ENCODE measurements at places on chromosomes 3 and 15.
A peak's percentile ranks its signal among the peaks of the same experiment; 100 is the strongest.

DNA sequence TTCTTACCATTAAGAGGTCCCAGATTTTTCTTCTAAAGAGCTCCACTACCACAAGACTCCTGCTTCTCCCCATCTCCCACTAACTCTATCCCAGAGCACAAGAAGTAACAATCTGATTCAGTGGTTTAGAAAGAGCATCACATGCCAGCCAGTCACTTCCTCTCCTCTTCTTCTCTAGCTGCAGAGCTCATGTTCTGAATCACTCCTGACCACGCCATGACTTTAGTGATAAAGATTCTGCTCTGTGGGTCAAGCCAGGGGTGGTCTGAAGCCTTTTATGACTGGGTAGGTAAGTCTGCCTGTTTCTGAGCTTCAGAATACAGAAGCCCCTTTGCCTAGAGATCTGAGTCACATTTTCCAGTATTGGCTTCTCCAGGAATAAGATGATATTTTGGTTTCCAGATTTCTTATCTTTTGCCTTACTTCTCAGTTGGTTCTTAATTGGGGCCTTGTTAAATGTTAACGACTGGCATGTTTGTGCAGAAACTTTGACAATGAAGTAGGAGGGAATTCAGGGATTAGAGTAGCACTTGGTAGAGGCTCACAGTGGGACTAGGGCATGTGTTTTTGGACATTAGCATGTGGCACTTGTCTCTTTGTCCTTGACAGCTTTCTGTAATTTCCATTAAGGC is 27.6 kb upstream of the ADAMTSL3 start:
- no peak for DNase-seq

GRCh38 chr15:36688310-36689011 is 109.0 kb downstream of the CDIN1 start:
- DNase-seq: no peak

- no peak for DNase-seq
These were observed 20.5 kb upstream of the MINDY4B start for GRCh38 chr3:150925751-150926201.

DNA sequence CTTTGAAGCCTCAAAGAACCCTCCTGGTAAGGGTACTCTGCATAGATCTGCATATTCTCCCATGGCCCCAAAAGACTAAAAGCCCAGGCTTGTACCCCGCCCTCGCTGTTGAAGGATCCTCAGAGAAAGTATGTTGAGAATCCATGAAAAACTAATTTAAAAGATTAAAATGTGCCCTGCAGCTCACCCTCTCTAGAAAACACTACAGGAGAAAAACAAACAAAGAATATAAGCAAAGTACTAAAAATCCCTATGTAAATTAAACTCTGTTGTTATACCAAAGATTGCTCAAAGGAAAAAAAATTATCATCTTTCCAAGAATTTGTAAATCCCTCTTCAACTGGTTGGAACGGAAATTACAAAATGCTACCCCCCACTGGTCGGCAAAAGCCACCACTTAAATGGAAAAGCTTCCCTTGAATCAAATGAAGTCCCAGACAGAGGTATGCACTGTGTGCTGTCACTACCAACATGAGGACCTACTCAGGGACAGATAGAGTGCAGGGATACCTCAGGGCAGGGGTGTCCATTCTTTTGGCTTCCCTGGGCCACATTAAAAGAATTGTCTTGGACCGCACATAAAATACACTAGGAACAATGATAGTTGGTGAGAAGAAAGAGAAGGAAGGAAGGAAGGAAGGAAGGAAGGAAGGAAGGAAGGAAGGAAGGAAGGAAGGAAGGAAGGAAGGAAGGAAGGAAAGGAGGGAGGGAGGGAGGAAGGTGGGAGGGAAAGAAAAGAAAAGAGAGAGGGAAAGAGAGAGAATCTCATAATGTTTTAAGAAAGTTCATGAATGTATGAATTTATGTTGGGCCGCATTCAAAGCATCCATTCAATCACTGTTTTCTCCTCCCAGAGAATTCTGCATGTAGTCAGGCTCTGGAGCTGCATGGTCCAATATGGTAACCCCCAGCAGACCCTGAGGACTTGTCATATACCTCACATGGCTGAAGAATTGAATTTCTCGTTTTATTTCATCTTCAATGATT is 88.1 kb downstream of the MAGI1 start:
- DNase-seq: no peak

GRCh38 chr3:70176224-70176623 is 136.2 kb downstream of the MDFIC2 start:
- no peak for DNase-seq

GRCh38 chr3:197309528-197310361 is 11.3 kb upstream of the DLG1 start:
- no peak for DNase-seq

DNA sequence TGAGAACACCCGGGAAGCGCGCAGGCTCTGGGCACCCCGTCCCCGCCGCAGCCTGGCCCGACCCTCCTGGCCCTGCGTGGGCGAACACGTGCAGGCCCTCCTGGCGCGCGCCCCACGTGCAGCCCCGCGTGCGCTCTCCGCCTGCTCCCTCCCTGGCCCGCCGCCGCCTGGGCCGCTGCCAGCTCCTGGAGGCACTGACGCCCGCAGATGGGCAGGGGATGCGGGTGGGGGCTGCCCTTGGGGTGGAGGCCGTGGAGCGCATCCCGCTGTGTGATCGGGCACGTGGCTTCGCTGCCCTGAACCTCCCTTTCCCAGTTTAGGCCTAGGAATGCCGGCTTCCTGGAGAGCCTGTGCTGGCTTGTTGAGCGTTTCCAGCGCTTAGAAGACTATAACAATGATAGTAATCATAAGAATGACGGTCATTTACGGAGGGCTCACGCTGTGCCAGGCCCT is 104.6 kb upstream of the SLC6A6 start:
- DNase-seq: no peak

DNA sequence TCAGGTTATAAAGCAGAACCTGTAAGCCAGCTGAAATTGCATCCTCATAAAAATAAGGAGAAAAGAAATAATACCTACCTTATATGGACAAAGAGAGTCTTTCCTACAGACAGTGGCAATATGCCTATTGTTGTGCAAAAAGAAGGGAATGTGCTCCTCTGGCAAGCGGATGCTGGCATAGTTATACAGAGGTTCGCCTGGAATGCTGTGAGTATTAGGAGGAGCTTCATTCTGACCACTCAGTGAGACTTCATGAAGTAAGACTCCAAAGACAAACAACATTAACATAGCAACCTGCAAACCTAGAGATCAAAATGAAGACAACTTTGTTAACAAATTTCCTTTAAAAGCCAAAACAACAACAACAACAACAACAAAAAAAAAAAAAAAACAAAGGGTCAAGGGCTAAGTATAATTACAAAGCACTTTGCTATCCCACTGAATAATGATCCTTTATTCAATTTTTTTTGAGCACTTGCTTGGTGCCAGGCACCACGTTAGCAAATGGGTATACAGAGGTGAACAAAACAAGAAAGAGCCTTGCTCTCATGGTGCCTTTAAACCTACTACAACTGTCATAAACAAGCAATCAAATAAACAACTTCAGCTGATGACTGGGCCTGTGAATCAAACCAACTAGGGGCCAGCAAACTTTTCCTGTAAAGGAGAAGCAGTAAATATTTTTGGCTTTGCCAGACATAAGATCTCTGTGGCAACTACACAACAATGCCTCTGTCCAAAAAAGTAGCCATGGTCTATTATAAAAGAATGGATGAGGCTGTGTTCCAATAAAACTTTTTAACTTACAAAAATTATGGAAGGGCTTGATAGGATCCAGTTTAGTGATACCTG is 3.7 kb downstream of the EOGT start:
- no peak for DNase-seq

GRCh38 chr3:86152620-86153019 is 838.3 kb downstream of the VGLL3 start:
- no peak for DNase-seq

- no peak for DNase-seq
These were observed 23.9 kb upstream of the HEG1 start for GRCh38 chr3:125079675-125080045.

GRCh38 chr3:133884054-133884886 is 11.4 kb downstream of the RAB6B start:
- DNase-seq: peak; percentile 47

- DNase-seq: no peak
These were observed 603.0 kb upstream of the ROBO2 start for GRCh38 chr3:76436894-76437293.

- DNase-seq: no peak
These were observed 30.9 kb upstream of the TLE3 start for GRCh38 chr15:70128414-70129140.

DNA sequence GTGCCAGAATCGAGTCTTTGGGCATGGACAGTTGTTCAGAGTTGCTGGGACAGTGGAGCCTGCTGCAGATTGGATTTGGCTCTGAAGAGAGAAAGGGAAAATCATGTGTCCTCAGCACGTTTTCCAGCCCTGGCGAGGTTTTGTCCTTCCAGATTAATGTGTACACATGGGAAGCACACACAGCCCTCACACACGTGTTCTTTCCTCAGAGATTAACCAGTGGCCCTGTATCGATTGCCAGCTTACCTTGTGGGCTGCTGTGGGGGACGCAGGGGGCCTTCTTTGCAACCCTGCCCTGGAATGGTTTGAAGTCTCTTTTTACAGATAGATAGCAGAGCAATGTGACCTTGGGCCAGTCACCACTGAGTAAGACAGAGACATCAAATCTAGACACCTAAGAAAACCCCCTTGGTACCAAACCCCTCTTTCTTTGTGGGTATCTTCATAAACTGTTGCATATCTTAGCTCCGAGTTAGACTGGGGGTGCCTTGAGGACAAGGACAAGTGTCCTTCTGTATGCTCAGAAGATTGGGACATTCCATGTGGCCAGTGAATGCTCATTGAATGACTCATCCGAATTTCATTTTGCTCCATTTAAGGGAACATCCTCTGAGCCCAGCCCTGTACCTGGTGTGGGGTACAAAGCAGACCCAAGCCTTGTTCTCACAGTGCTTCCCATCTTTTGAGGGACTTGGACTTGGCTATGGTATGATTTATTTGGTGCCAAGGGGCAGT is 48.0 kb downstream of the SMAD6 start:
- no peak for DNase-seq

GRCh38 chr3:121642601-121643314 is 17.9 kb downstream of the HCLS1 start:
- no peak for DNase-seq

GRCh38 chr15:39230205-39230907 is 350.5 kb upstream of the THBS1 start:
- DNase-seq: no peak

- DNase-seq: no peak
These were observed 57.3 kb upstream of the ROPN1 start for GRCh38 chr3:124048967-124049798.

DNA sequence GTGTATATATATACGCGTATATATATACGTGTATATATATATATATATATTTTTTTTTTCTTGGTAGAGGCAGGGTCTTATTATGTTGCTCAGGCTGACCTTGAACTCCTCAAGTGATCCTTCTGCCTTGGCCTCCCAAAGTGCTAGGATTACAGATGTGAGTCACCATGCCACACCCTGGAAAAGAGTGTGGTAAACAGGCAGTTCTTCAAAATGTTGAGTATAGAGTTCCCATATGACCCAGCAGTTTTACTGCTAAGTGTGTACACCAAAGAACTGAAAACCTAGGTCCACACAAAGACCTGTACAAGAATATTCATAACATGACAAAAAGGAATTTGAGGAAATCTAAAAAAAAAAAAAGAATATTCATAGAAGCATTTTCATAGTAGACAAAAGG is 71.8 kb upstream of the GCNT3 start:
- DNase-seq: no peak

- DNase-seq: no peak
These were observed 9.4 kb upstream of the P2RY1 start for GRCh38 chr3:152825566-152825965.

- no peak for DNase-seq
These were observed 30.1 kb downstream of the BOC start for GRCh38 chr3:113241292-113242095.

DNA sequence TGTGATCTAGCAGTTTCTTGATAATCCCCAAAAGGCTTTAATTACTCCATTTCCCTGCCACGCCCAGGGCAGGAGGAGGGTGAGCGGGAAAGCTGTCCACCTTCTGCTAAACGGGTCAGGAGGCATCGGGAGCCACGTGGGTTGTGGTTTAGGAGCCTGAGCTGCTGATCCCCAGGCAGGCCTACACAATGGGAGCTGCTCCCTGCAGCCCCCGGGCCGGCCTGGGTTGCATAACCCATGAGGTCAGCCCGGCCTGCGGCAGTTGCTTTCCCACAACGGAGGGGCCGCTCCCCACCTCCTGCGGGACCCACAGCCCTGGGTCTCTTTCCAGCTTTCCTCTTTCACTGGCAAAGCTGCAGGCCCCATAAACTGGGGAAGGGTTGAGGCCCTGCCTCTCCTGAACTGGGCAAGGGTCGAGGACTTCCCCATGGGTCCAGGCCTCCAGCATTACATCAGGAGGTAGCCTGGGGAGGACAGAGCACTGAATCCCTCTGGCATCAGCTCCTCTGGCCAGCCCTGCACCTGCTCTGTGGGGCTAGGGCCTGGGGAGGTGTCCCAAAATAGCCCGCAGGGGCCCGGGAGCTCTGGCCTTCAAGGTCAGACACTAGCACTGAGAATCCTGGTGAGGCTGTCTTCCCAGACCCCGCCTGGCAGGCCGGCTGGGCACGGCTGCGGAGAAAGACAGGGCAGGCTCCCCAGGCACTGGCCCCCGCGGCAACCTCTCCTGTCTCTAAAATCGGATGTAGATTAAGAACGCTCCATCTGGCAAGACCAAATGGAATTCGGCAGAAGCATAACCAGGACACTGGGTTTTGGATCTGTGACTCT is 47.3 kb downstream of the ZDHHC19 start:
- no peak for DNase-seq

GRCh38 chr15:73338058-73338457 is 30.7 kb downstream of the HCN4 start:
- no peak for DNase-seq

DNA sequence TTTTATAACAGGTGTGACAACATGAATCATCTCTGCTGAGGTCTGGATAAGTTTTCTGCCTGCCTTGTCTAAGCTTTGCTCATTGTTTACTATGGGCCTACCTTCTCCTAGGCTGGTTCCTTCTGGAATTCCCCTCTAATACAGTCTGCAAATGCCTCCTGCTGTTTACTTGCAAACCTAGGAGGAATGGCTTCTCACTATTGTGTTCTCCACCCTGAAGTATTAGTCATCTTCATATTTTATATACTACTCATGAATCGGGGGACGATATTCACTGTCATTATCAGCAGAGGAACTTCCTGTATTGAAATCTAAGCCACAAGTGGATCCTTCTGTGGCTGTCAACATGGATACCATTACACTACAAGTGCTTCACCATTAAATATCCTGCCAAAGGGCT is 154.8 kb downstream of the PLCL2 start:
- DNase-seq: no peak

GRCh38 chr15:93048759-93049161 is 40.3 kb downstream of the RGMA start:
- DNase-seq: no peak

GRCh38 chr15:23589012-23589411 is 23.5 kb downstream of the MKRN3 start:
- no peak for DNase-seq

- DNase-seq: no peak
These were observed 38.6 kb downstream of the PDZRN3 start for GRCh38 chr3:73586190-73586589.

DNA sequence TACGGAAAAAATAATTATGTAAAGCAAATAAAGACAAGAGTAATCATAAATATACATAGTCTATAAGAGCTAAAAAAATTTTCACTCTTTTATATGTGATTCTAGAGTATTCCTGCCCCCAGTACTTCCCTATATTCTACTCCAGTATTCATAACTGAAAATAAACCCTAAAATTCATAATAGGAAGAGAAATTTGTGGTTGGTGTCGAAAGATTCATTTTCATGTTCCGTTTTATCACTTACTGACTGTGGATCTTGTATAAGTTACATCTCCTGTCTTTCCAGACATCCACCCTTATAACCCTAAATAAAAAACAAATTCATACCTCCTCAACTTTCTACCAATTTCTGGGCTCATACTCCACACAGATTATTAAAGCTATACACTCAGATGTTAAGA is 16.0 kb upstream of the MBNL1 start:
- no peak for DNase-seq

All from coronary artery (tissue), 2 donors.